CD4-positive, alpha-beta T cell treated with Interleukin-4 for 1 hour (primary cell): ENCODE measurements at places on chromosomes 2 and 18.
A peak's percentile ranks its signal among the peaks of the same experiment; 100 is the strongest.

- DNase-seq = no peak
Measured at GRCh38 chr2:100886085-100886484, 66.1 kb downstream of the NPAS2 start.

GRCh38 chr2:66201242-66201641 lies 233.7 kb upstream of the MEIS1 start:
- no peak for DNase-seq

- no peak for DNase-seq
Measured at GRCh38 chr18:48841381-48842258, 109.1 kb downstream of the SMAD7 start.

DNA sequence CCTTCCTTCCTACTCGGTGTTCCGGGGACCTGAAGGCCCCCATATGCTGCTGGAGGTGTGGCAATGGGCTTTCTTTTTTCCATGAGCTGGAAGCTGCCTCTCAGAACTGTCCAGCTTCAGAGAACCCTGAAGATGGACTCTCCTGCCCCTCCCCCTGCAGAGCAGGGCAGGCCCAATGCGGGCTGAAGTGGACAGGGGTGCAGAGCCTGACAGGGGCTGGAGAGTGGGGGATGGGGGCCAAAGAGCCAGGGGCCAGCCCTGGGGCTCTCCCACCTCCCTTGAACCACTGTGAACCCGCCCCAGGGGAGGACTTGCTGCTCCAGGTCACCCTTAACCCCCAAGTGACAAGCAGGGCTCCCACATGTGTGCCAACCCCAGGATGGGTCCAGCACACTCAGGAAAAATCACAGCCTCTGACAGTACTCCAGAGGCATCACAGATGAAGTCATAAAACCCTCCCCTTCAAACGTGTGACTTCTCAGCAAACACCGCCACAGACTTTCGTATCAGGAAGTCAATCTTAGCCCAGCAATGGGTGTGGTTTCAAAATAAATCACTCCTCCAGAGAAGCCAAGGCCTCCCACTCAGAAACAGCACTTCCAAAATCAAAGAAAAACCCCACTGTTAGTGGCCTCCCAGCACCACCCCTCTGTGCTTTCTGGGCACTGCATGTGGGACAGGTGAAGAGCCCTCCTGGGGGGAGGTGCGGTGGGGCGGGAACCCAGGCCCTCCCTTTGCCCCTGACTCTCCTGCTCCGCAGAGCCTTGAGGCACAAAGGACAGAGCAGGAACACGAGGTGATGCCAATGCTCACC lies 135.8 kb downstream of the HDAC4 start:
- peak; percentile 82 for DNase-seq

GRCh38 chr2:120561379-120562035 lies 174.2 kb upstream of the GLI2 start:
- no peak for DNase-seq

DNA sequence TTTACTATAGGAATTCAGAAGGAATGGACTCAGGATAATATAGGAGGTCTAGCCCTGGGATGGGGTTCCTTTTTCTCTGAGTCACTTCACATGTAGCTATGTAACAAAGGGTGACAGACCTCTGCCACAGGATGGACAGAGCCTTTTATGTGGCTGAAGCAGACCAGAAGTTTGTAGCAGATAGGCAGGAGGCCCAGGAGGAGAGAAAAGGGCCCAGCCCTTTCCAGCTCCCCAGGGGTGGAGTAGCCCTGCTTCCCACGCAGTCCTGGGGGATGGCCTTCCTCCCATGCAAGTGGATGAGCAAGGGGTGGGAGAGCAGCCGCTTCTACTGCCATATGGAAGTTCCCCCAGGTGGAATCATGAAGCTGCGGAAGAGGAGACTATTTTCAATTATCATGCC lies 40.3 kb downstream of the ARMC9 start:
- DNase-seq = no peak

DNA sequence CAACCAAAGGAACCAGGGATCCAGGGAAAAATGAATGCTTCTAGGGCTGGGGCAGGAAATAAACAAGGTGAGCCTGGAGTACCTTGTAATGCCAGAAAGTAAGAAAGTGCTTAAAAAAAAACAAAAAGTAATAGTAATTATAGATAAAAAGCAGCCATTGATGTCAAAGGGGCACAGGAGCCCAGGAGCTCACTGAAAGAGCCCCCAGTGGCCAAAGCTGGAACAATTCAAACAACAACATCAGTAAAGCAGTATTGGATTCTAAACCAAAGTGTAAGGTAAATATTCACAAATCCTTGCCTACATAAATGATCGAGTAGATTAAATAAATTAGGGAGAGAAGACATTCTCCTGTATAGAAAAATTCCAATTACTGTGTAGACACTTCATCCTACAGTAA lies 114.3 kb upstream of the ARL4C start:
- DNase-seq = no peak

DNA sequence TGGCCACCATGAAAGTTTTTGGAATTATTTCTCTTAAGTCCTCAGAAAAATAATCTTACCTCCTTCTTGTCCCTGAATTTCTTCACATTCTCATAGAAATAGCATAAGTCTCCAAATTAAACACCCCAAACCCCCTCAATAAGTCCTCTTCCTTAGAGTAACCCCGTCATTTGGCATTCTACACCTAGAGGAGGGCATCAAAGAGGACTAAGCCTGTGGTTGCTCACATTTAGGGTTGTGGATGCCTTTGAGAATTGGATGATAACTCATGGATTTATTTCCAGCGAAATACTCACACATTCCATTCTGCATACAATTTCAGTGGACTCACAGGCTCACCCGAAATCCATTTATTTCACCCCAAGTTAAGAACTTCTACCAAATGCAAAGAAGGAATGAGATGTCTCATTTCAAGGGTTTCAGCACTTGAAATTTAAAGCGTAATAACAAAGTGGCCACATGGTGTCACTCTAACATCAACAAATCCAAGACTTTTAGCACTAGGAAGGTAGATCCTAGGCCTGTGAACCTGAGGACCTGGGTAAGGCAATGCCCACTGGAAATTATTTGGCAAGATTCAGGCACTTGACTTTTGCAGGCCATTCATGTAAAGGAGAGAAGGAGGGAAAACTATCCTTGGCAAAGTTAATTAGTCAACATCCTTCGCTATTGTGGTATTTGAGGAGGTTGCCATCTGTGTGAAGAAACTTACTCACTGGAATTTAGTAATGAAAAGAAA lies 24.6 kb downstream of the DYTN start:
- DNase-seq = peak; percentile 61

GRCh38 chr2:179104736-179105135 lies 54.8 kb upstream of the CCDC141 start:
- DNase-seq = no peak

- no peak for DNase-seq
Measured at GRCh38 chr2:2324119-2324518, 7.0 kb downstream of the MYT1L start.

DNA sequence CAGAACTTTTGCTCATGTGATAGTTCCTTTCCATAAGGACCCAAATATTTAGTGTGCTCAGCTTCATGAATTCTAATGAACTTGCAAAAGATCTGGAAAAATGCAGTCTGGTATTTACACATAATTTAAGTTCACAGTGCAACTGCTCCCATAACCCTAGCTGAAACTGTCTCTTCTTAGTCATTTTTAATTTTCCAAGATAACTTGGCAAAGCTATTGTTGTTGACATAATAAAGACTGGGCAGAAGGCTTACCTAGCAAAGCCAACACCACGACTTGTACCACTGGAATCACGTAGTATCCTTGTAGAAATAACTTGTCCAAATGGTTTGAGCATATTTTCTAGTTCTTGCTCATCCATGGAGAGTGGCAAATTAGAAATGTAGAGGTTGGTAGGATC lies 103.0 kb upstream of the ITGB6 start:
- DNase-seq = no peak

GRCh38 chr2:71896385-71897136 lies 251.1 kb downstream of the CYP26B1 start:
- no peak for DNase-seq

GRCh38 chr2:138871312-138871711 lies 91.1 kb upstream of the NXPH2 start:
- DNase-seq = no peak

DNA sequence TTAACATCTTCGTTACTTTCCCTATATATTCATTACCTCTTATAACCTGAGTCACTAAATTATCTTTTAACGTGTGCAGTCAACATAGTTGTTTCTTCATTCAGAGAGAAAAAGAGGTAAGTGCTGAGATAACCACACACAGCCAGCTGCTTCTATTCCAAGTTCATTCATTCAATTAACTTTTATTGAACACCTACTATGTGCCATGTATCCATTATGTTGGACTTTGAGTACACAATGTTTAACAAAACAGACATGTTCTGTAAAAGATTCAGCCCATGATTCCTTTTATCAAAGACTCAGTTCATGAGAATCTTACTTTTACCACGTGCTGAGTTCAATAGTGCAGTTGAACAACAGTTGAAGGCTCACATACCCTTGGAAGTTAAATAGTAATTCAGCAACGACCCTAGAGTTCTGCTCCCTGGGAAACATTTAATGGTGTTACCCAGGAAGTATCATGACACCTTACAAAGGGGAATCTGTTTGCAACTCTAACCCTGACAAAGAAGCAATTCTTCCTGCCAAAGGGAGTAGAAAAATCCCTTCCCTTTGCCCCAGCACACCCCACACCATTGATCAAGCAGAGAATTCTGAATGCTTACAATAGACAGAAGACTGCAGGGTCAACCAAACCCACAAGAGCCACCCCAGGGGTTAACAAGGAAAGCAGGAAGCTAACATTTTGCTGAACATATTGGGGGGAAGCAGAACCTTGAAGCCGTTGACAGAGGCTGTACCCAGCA lies 595.8 kb downstream of the STK39 start:
- no peak for DNase-seq

DNA sequence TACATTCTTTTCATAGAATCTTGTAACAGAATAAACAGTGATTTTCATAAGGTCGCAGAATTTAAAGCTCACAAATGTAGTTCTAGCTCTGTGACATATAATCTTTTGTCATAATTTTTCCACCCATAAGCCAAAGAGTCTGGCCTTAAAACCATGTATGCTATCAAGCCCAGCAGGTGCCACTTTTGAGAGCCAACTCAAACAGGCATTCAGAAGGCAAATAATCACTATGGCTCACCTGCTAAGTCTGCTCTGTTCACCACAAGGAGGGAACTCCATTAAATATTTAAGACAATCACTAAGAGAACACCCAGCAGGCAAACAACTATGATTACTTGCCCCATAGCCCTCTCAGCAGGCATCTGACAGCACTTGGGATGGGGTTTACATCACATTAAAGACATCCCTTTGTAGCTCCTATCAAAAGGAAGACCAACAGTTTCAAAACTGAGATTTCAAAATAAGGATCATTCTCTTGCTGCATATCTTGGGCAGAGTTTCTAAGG lies 241.6 kb downstream of the PDE11A start:
- no peak for DNase-seq

GRCh38 chr18:68722821-68723220 lies 7.9 kb upstream of the TMX3 start:
- no peak for DNase-seq

GRCh38 chr2:62302631-62303435 lies 106.9 kb downstream of the B3GNT2 start:
- DNase-seq = peak; percentile 23

DNA sequence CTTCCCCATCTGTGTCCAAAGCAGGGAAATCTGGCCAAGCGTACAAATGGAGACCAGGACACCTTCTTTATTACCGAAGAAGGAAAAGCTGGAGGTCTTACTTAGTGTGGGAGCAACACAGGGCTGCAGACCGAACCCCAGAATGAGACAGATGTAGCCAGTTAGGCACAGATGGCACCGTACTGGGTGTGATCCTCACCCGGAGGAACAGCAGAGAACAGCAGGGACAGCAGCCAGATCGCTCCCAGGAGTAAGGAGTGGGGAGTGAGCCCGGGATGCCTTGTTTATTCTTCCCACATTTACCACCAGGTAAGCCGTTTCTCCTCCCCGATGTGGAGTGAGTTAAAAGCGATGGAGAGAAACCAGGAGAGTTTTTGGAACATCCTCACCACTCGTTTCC lies 150.7 kb upstream of the SPRED2 start:
- no peak for DNase-seq

DNA sequence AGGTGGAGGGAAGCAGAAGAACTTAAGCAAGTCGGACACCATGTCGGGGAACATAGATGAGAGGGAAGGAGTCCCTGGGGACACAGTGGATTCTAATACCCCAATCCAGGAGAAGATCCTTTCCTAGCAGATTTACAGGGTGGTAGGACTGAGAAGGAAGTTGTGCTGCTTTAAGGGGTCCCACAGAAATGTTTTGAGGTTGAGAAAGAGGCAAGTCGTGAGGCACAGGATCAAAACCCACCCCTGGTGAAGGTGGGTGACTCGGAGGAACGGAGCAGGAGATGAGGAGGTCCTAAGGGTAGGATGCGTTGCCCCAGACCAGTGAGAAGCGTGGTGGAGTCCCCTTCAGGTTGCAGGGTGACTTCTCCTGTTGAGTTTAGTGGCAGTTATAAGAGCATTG lies 32.7 kb downstream of the DCDC2C start:
- DNase-seq = no peak

DNA sequence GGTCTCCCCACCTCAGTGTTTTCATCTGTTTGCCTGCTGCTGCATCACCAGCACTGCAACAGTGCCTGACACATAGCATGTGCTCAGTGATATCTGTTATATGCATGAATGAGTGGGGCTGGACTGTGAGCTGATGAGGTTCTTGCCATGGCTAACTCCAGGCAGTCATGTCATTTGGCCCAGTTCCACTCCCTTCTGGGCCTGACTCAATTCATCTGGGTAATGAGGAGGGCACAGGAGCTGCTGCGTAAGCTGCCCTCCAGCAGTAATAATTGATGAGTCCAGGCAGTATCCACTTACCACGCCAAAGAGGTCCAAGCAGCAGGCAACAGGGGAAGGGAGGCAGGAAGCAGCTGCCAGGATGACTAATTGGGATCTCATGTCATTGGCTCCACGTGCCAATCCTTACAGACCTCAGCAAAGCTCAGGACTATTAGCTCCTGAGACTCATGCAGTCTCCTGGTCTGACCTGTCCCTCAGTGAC lies 34.1 kb upstream of the MAT2A start:
- no peak for DNase-seq

DNA sequence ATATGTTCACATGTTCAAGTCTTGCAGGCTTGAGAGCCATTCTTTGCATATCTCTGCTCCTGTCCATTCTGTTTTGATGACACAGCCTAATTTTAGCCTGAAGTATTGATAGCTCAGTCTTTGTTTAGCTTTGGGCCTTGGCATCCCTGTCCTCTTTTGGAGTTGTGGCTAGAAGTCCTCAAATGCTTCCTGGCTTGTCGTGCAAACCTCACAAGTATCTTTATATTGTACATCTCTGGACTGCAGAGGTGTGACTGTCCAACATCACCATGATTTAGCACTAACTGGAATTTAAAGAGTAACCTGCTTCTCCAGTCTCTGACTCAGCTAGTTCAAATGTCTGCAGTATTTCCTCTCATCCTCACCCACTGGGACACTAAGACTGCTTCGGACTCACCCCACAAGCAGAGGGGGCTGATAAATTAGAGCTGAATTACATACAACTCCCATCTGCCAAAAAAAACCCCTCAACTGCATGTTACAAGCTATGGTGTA lies 11.7 kb downstream of the PFN4 start:
- DNase-seq = no peak

GRCh38 chr2:191508738-191509137 lies 169.2 kb upstream of the NABP1 start:
- DNase-seq = no peak

GRCh38 chr2:219985017-219985416 lies 357.6 kb downstream of the SLC4A3 start:
- no peak for DNase-seq

- peak; percentile 40 for DNase-seq
Measured at GRCh38 chr2:73986085-73986681, 1.5 kb downstream of the TET3 start.
